ENCODE measurements at places on chromosomes 7 and 10.

- DNase-seq: peak; percentile 70
Measured at GRCh38 chr10:5434017-5434753, 21.8 kb downstream of the NET1 start.

GRCh38 chr10:25556457-25556856, 377.6 kb upstream of the MYO3A start:
- peak; percentile 28 for DNase-seq

DNA sequence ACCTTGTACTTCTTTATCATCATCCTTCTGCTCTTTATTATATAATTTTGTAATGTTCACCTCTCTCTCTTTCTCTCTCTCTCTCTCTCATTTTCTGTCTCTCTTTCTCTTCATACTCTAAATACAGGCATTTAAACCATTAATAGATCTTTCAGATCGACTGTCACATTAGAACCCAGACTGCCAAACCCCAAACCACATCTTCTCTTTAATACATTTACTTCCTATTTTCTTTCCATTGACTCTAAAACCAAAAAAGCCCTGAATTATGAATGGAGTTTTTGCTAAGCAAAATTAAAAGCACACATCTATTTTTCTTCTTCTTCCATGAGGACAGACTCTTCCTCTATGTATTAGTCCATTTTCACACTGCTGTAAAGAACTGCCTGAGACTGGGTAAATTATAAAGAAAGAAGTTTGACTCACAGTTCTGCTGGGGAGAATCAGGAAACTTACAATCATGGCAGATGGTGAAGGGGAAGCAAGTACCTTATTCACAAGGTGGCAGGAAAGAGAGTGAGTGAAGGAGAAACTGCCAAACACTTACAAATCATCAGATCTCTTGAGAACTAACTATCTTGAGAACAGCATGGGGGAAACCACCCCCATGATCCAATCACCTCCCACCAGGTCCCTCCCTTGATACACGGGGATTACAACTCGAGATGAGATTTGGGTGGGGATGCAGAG, 272.7 kb upstream of the MGMT start:
- DNase-seq: no peak

- DNase-seq: no peak
Measured at GRCh38 chr10:124707551-124707950, 36.6 kb downstream of the FAM53B start.

DNA sequence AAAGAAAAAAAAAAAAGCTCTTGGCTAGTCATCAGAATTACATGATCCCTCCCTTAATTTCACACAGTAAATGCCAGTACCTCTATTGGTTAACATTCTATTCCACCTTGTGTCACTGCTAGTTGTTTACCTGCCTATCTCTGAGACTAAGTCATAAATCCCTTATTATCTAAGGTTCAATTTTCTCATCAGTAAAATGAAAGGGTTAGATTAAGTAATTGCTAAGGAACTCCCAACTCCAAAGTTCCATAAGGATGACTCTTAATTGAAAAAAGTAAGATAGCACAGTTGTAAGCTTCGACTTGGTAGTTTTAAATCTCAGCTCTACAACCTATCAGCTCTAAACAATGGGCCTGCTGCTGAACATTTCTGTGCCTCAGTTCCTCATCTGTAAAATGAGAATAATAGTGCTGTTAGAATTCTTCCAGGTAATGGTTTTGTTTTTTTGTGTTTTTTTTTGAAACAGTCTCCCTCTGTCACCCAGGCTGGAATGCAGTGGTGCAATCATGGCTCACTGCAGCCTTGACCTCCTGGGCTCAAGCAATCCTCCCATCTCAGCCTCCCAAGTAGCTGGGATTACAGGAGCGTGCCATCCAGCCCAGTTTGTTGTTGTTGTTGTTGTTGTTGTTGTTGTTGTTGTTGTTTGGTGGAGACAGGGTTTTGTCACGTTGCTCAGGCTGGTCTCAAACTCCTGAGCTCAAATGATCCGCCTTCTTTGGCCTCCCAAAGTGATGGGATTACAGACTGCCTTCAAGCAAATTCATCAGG, 35.6 kb downstream of the SRPK2 start:
- peak; percentile 21 for DNase-seq

GRCh38 chr7:130441408-130441869, 623 bp upstream of the CEP41 start:
- no peak for DNase-seq

- DNase-seq: peak; percentile 92
Measured at GRCh38 chr7:5773661-5774086, 7.8 kb downstream of the RNF216 start.

DNA sequence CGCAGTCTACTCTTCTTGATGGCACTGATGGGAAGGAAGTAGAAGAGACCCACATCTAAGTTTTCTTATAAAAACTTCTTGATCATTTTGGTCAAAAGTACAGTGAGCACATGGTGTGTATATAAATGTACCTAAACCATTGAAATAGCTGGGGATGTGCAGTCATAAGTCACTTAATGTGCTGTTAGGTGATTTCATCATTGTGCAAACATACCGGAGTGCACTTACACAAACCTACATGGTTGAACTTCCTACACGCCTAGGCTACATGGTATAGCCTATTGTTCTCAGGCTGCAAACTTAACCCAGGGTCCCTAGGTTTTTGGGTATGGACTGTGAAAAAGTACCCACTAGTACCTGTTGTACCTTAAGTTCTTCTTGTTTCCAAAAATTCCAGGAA, 123.3 kb upstream of the ZNF438 start:
- DNase-seq: no peak

DNA sequence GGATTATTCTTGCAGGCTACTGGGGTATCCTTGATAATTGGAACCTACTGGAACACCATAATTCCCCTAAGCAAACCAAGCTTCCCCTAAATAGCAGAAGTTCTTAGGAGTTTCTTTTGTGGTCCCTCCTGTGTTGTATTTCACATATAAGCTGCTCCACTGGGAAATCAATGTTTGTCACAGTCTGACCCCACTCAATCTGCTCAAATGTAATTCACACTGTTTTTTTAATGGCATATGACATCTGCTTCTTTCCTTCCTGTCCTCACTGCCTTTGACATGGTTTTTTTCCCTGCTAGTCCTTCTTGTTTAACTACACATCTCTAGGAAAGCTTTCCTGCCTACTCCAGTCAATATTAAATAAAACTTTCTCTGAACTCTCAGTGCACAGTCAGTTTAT, 1.8 kb upstream of the PTPRZ1 start:
- DNase-seq: no peak

GRCh38 chr7:335358-336148, 45.6 kb downstream of the FOXL3 start:
- no peak for DNase-seq

DNA sequence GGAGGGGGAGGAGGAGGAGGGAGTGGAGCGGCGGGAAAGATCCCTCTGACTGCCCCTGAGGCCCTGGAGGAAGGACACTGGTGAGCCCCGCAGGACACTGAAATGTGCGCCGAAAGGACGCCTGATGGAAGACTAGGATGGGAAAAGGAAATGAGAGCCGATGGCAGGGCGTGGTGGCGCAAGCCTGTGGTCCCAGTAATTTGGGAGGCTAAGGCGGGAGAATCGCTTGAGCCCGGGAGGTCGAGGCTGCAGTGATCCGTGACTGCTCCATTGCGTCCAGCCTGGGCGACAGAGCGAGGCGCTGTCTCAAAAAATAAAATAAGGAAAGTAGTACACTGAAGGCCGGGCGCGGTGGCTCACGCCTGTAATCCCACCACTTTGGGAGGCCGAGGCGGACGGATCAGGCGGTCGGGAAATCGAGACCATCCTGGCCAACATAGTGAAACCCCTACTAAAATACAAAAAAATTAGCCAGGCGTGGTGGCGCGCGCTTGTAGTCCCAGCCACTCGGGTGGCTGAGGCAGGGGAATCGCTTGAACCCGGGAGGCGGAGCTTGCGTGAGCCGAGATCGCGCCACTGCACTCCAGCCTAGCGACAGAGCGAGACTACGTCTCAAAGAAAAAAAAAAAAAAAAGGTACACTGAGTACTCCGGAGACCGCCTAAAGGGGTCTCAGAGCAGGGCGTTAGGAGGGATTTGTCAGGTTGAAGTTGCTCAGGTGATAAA, 561 bp upstream of the HNRNPF start:
- peak; percentile 29 for DNase-seq

DNA sequence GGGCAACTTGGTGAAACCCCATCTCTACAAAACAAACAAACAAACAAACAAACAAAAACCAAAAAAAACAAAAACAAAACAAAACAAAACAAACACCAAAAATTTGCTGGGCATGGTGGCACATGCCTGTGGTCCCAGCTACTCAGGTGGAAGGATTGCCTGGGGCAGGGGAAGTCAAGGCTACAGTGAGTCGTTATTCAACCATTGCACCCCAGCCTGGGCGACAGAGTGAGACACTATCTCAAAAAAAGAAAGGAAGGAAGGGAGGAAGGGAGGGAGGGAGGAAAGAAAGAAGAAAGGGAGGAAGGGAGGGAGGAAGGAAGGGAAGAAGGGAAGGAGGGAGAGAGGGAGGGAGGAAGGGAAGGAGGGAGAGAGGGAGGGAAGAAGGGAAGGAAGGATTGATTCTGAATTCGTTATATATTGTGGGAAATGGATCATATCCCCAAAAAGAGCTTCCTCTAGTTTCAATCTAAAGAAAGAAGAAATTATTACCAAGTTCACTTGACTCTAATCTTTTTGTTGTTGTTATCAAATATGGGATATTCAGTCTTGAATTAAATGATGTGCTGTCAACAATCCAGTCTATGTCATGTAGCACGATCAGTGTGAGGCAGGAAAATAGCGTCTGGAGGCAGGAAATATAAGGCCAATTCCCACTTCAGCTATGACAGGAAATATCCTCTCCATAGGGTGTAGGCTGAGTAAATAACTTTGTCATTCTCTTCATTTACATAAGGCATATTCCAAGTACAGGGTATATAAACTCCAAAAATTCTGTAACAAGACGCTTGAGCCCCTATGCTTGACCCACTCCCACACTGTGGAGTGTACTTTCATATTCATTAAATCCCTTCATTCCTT, 26.2 kb upstream of the TRIM24 start:
- no peak for DNase-seq

GRCh38 chr7:92934096-92934495, 97.7 kb upstream of the CDK6 start:
- DNase-seq: no peak

DNA sequence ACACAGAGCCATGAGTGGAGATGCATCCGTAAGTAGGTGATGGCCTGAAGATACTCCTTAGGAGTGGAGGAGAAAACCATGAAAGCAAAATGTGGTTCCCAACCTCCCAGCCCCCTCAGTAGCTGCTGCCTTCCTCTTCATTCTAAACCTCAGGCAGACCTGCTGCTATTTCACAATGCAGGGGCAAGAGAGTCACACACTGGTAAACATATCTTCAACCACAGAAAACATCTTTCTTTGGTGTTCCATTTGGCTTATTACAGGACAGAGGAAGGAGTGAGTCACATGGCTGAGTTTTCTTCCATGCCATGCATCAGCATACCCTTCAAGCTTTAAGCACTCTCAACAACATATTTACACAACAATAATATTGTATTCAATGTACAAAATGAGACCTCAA, 342.1 kb downstream of the BMPER start:
- peak; percentile 75 for DNase-seq

GRCh38 chr10:67864607-67865371, 19.7 kb upstream of the SIRT1 start:
- no peak for DNase-seq

GRCh38 chr7:30453921-30454320, 24.7 kb downstream of the NOD1 start:
- peak; percentile 68 for DNase-seq

- DNase-seq: no peak
Measured at GRCh38 chr10:29106287-29106686, 182.6 kb upstream of the LYZL1 start.

DNA sequence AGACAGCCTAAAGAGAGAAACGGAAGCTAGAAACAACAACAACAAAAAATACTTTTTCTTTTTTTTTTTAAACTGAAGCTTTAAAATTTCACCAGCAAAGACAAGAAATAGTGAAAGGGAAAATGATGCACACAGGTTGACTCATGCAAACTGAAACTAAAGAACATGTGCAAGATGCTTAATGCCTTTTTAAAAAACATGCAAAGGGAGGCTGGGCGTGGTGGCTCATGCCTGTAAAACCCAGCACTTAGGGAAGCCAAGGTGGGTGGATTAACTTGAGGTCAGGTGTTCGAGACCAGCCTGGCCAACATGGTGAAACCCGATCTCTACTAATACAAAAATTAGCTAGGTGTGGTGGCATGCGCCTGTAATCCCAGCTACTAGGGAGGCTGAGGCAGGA, 15.1 kb upstream of the CUBN start:
- peak; percentile 68 for DNase-seq

DNA sequence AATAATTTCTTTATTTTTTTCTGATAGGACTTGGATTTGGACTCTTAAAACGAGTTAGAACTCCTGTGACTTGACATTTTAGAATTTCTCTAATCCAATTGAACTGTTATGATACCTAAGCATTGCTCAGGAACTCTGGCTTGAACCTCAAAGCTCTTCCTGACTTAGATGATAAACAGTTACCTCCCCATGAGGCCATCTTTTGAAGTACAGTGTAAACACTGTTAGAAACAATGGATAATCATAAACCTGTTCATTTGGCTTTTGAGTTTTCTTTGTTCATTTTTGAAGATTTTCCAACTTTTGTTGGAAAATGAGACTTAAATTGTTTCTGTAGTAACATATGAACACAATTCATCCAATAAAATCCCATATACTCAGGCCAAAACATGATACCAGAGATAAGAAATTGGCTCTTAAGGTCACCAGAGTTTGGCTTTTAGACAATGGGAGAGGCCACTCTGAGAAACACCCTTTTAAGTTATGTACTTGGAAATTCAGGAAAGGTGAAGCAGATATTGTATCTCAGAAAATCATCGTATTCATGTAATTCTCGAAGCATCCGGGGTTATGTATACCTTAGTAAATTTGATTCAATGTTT, 59.6 kb downstream of the RUNDC3B start:
- no peak for DNase-seq

DNA sequence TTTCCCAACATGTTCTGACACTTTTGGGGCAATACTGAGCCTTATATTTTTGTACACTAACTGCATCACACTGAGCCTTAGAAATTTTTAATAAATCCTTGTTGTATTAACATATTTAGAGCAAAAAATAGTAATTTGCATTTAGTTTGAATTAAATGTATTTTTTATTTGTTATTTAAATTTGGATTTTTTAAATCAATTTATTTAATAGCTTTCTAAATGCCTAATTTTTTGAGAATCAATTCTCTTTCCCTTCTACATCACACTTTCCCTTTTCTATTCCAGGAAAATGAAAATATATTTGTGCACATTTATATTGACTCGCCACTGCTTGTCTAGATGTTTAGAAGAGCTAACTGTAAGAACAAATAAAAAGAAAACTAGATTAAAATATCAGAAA, 414.6 kb upstream of the POM121L12 start:
- no peak for DNase-seq

DNA sequence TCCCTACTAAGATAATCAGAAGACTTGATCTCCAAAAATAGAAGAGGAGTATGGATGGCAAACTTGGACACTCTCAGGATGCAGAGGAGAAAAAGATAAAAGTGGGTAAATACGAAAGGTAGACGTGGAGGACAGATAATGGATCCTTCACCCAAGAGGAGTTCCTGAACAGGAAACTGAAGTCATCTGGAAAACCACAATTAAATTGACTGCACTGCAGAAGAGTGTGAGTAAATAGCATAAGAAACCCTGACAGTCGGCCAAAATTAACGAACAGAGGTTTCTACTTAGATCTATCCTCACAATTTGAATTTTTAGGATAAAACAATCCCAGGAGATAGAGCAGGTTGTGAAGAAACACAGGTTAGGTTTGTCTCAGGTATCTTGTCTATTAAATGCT, 70.5 kb downstream of the SDK1 start:
- peak; percentile 16 for DNase-seq

GRCh38 chr7:55533729-55534080, 38.6 kb downstream of the VOPP1 start:
- DNase-seq: no peak
